RWPE1 (cell line): ENCODE measurements at places on chromosomes 7 and 10.

DNA sequence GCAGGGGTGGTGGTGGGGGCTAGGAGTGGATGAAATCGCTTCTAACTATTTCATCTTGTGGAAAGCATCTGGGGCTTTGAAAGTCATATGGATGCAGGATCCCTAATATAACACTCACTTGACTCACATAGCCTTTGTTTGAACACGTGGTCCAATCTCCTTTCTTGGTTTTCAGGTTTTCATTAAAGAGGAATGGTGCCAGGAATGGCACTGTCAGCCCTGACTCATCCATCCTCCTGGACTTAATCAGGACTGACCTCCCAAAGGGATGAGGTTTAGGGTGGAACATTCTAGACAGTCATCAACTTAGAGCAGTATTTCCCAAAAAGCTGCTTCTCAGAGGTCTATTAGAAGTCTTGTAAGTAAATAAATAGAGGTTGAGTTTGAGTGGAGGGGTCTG lies 162.0 kb upstream of the PLXNA4 start:
- peak; percentile 93 for DNase-seq

GRCh38 chr10:35577926-35578617 lies 27.1 kb upstream of the GJD4 start:
- no peak for DNase-seq

DNA sequence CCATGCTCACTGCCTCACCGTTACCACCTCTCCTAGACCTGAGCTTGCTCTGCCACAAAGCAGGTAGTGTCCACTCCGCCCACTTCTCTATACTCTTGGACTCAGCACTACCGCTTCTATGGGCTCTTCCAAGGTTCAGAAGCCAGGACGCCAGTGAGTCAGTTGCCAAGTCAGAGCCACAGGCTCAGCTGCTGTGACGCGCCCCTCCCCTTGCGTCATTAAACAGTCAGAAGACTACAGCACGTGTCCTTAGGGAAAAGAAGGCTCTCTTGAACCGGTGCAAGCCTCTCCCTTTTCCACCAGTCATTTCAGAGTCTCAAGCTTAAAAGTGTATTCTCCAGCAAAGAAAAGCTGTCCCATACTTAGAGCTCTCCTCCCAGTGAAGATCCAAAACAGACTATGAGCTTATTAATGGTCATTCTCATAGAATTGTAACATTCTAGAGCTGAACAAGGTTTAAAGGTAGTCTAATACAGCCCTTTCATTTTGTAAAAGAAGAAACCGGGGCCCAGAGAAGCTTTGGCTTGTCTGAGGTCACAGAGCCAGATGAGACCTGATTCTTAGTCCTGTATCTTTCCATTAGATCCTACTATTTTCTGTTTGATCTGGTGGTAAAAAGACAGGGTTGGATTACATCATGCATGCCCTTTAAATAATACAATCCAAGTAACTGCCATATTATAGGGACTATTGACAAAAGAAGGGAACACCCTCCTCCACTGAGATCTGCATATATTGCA lies 40.9 kb upstream of the MET start:
- DNase-seq: peak; percentile 87

- no peak for DNase-seq
Measured at GRCh38 chr7:46671108-46671769, 750.2 kb upstream of the IGFBP3 start.

DNA sequence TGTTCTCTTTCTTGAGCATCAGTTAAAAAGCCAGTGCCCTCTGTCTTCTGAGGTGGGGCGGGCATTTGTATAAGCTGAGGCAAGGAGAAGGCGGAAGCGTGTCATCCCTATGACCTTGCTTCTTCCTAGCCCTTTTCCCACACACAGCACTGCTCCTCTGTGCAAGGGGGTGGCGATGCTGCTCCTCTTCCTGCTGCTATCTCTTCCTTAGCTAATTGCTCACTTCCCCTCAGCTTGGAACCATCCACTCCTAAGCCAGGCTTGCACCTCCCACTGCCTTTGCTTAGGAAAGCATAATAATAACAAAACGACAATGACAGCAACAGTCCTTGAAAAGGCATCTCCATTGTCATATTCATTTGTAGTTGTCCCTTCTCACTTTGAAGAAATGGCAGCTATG lies 366.9 kb downstream of the PHTF2 start:
- DNase-seq: no peak
